ENCODE measurements at places on chromosomes 2 and 18.

DNA sequence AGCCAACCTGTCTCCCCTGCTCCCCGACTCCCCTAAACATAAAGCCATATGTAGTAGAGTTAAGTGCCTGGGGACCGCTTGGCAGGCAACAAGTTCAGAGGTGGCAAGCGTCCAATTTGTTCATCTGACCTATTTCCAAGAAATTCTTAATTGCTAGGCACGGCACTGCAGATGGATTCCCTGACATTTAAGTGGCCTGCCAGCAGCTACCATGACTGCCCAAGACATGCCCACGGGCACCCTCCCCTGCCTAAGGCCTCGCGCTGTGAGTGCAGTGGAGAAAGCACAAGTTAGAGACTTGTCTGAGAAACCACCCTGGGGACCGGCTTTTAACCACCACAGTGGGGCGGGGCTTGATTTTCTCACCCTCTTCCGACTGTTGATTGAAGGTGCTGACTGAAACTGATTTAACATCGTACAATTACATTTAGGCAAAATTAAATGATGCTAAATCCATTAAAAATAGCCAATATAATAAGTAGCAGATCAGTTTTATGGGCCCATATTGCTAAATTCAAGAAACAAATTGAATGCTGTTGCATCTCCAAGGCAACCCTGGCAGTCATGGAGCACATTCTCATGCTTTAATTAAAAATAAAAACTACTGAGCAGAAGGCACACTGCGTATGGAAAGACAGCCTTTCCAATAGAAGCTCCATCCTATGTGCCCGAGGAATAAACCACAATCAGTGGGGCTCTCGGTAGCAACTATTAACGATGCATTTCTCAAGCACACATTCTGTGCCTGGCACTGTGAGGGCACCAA lies 163.6 kb upstream of the ACAA2 start:
- no peak for DNase-seq

GRCh38 chr2:189676471-189676870 lies 2.0 kb downstream of the ANKAR start:
- no peak for DNase-seq

- DNase-seq, result no peak
Observed at GRCh38 chr2:237955640-237956401, 11.0 kb upstream of the UBE2F start.

- DNase-seq, result no peak
Observed at GRCh38 chr18:49013291-49013691, 62.5 kb upstream of the SMAD7 start.

DNA sequence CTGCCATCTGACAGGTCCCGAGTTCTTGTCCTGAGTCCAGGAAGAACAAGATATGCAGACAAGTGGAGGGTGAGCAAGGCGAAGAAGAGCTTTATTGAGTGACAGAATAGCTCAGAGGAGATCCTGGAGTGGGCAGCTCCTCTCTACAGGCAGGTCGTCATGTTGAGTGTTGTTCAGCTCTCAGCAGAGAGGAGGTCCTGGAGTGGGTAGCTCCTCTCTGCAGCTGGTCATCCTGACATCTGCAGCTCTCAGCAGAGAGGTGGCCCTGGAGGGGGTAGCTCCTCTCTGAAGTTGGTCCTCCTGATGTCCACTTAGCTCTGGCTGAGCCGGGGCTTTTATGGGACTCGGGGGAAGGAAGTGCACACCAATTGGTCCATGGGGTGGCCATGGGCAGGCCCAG lies 90.4 kb downstream of the ATAD2B start:
- DNase-seq, result no peak

- peak; percentile 44 for DNase-seq
Observed at GRCh38 chr2:85861180-85861579, 27.6 kb downstream of the ST3GAL5 start.

DNA sequence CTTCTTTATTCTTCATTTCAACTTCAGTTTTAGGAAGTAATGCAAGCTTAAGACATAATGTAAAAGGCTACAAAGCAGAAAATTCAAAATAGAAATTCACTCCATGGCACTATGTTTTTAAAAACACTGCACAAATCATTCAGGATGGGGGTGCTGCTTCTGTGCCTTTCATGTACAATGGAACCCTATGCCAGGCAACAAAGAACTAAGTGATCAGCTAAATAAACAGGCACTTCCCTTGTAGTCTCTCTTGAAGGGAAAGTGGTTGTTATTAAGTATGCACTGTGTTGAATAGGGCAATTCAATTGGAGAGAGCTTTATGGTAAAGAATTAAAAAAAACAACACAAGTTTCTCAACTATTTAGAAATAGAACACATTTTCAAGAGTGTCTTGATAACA lies 10.9 kb upstream of the ERBB4 start:
- DNase-seq, result no peak

DNA sequence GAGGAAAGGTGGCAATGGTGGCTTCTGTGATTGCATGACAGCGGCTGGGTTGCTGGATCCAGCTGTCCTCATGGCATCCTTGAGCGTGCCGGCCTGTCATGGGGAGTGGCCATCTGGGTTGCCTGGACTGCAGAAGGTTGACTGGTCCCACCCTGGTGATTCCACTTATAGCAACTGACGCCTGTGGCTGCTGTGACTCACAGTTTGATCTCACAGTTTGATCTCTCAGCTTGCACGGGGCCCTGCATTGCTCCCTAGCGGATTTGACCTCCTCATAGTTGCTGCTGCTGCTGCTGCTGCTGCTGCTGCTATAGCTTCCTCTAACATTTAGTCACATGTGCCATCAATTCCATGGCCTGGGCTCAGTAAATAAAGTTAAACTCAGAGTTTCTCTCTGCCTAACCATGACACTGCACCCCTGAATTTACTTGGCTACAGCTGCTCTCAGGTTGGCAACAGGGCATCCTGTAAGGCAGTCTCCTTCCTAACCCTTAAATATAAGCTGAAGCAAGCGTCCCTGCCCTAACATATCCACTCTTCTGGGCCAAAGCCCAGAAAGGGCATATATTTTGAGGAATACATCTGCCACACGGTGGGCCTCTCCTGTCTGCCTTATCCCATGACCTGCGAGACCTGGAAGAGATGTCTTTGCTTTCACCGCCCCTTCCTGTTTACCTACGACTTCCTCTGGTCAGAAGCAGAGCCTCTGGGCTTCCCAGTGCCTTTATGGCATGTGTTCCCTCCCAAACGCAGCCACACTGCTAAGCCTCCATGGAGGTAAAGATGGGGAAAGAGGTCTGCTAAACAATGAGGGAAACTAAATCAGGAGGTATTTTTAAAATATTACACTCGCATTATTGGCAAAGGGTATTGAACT lies 37.8 kb upstream of the CCDC150 start:
- no peak for DNase-seq

DNA sequence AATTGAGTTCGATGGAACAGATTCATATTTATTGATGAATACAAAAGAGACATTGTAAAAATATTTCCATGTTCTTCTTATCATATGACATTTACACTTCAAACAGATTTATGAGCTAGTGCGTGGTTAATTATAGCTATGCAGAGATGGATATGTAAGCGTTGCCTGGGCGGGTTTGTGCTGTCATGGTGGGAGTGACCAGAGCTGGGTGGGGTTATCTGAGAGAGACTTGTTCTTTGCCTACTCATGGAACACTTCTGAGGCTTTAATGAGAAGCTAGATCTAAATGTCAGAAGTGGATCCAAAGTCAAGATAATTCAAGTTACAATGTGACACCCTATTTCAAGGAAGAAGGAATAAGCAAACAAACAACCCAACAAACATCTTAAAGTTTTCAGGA lies 162.3 kb upstream of the ZEB2 start:
- DNase-seq, result no peak

DNA sequence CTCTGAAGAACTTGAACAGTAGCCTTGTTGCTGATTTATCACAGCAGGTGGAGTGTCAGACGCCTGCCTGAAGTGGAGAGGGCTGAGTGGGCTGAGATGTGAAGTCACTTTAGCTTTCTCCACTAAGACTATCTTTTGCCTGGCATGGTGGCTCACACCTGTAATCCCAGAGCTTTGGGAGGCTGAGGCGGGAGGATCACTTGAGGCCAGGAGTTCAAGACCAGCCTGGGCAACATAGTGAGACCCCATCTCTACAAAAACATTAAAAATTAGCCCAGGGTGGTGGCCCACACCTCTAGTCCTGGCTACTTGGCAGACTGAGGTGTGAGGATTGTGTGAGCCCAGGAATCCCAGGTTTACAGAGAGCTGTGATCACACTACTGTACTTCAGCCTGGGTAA lies 60.6 kb upstream of the TTC39C start:
- DNase-seq, result no peak

GRCh38 chr2:8438996-8439395 lies 242.9 kb upstream of the ID2 start:
- no peak for DNase-seq

- DNase-seq, result no peak
Observed at GRCh38 chr2:41966431-41966893, 81.4 kb upstream of the PKDCC start.

- DNase-seq, result no peak
Observed at GRCh38 chr2:159863526-159864160, 65.6 kb upstream of the CD302 start.

All from CD4-positive, alpha-beta T cell treated with Interleukin-2 at 100 ng/mL for 4 hours (primary cell).